ENCODE measurements at places on chromosomes 2 and 18. TPM values are rescaled to one million over a fixed set of nuclear protein-coding genes. Genes with fewer than 3 reads are reported as not detected.

Gene HRH4
- 0.06 TPM for polyA plus RNA-seq

Gene SULT1C2
- polyA plus RNA-seq: 46.9 TPM

Gene KCNIP3
- 14.6 TPM for polyA plus RNA-seq

Gene NLRC4
- polyA plus RNA-seq: 1.3 TPM

Gene STARD6
- polyA plus RNA-seq: 0.35 TPM

Gene SMAD7
- polyA plus RNA-seq: 66.6 TPM

Gene CAPN14
- polyA plus RNA-seq: 0.06 TPM

Gene POLE4
- 45.1 TPM for polyA plus RNA-seq

Gene ORC2
- polyA plus RNA-seq: 25.9 TPM

Gene ATP5MC3
- polyA plus RNA-seq: 391 TPM

Gene LIPT1
- polyA plus RNA-seq: 12.1 TPM

Gene SALL3
- 11.6 TPM for polyA plus RNA-seq

Gene CFAP221
- 28.2 TPM for polyA plus RNA-seq

Gene CFC1
- not detected for polyA plus RNA-seq

Gene PARD6G
- 32.2 TPM for polyA plus RNA-seq

Gene SEMA4F
- polyA plus RNA-seq: 8.1 TPM

Gene GREB1
- polyA plus RNA-seq: 12.5 TPM

All from right renal pelvis (tissue), 4 donors.